Daoy (cell line): ENCODE measurements at places on chromosomes 1 and 21. TPM values are rescaled to one million over a fixed set of nuclear protein-coding genes. Genes with fewer than 3 reads are reported as not detected.

Gene ANKRD65
- total RNA-seq: not detected in 2 replicates

Gene A3GALT2
- total RNA-seq: not detected in 2 replicates

Gene ZYG11A
- total RNA-seq: 2.5 and 3.0 TPM in 2 replicates

Gene CRP
- not detected in 2 replicates for total RNA-seq

Gene CNTN2
- not detected in 2 replicates for total RNA-seq

Gene VASH2
- total RNA-seq: 4.4 and 4.8 TPM in 2 replicates

Gene FAM229A
- total RNA-seq: 0.48 and 2.7 TPM in 2 replicates

Gene TNFRSF8
- 13.4 and 16.4 TPM in 2 replicates for total RNA-seq

Gene CBS
- 12.8 and 19.8 TPM in 2 replicates for total RNA-seq

Gene BRINP2
- 0.69 and 0.74 TPM in 2 replicates for total RNA-seq

Gene MPZ
- total RNA-seq: 0.57 TPM in 1 of 2 replicates, not detected in the other

Gene ZNF691
- 10.3 and 11.8 TPM in 2 replicates for total RNA-seq
